ENCODE measurements at places on chromosomes 1 and 21.

DNA sequence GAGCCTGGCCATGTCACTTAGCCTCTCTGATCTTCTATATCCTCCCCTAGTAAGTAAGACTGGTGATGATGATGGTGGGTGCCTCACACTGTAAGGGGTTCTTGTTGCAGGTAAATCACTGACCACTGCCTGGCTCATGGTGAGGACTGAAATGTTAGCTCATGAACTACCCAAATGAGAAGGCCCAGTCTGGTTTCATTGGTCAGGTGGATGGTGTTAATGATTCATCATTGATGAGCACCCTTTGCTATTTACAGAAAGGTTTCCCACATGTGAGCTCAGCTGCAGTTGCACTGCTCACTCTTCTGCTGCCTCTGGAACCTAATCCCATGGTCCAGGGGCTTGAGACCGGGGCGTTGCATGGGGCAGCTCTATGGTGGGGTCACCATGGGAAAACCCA is 417.7 kb downstream of the PRDM2 start:
- no peak for DNase-seq

- DNase-seq, result no peak
Observed at GRCh38 chr1:244237445-244237844, 186.4 kb downstream of the ZBTB18 start.

GRCh38 chr21:35368326-35368725 is 319.2 kb upstream of the RUNX1 start:
- no peak for DNase-seq

DNA sequence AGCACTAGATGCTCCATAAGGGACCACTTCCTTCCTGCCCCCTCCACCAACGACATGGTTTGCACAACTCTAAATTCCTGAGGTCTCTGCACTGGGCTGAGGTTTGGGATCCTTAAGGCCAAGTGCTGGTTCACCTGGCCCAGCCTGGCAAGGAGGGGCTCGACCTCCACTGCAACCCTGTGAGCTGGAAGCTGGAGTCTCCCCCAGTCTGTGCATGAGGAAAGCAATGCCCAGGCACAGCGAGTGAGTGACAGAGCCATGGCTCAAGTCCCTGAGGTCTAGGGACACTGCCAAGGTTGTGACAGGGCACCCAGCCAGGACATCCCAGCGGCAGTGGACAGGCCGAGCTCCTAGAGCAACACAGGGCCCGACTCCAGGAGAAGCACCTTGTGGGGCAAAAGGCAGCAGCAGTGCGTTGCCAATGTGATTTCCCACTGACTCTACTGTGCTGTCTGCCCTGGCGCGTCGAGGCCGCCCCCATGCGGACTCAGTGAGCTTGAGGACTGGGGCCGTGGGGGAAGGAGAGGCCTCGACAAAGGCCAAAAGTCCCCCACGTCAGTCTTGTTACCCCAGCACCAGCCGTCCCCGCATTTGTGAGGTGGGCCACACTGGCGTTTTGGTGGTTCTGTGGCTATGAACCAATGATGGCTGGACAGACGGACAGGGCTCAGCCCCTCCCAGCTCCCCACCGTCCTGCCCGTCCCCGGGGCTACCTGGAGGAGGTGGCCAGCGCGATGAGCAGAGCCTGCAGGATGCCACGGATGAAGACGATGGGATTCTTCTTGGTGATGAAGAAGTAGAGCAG is 30.0 kb downstream of the PODN start:
- DNase-seq, result no peak

- DNase-seq, result no peak
Observed at GRCh38 chr1:109241841-109242345, 7.4 kb upstream of the CELSR2 start.

- no peak for DNase-seq
Observed at GRCh38 chr1:172626845-172627244, 32.1 kb upstream of the FASLG start.

All from activated T-cell treated with anti-CD3 and anti-CD28 coated beads, Interleukin-2, amount 50 U/mL, for 48 hours (primary cell).